Mononuclear cell (primary cell): ENCODE measurements at places on chromosomes 16 and 17. TPM values are rescaled to one million over a fixed set of nuclear protein-coding genes. Genes with fewer than 3 reads are reported as not detected.

KCNJ16 gene
- total RNA-seq = under 0.01 TPM

PRCD gene
- total RNA-seq = 0.73 TPM

TUBG2 gene
- total RNA-seq = 2.2 TPM

CBLN1 gene
- total RNA-seq = not detected

SLC5A10 gene
- 0.10 TPM for total RNA-seq
